ENCODE measurements at places on chromosomes 7 and 10. TPM values are rescaled to one million over a fixed set of nuclear protein-coding genes. Genes with fewer than 3 reads are reported as not detected.
A peak's percentile ranks its signal among the peaks of the same experiment; 100 is the strongest.

SOSTDC1 gene
- 25.1 TPM for polyA plus RNA-seq

GRCh38 chr10:77359287-77359691, 278.3 kb downstream of the KCNMA1 start:
- no peak for DNase-seq

FKBP6 gene
- 0.46 TPM for polyA plus RNA-seq

- no peak for DNase-seq
Measured at GRCh38 chr10:13589316-13589715, 2.6 kb downstream of the PRPF18 start.

DNA sequence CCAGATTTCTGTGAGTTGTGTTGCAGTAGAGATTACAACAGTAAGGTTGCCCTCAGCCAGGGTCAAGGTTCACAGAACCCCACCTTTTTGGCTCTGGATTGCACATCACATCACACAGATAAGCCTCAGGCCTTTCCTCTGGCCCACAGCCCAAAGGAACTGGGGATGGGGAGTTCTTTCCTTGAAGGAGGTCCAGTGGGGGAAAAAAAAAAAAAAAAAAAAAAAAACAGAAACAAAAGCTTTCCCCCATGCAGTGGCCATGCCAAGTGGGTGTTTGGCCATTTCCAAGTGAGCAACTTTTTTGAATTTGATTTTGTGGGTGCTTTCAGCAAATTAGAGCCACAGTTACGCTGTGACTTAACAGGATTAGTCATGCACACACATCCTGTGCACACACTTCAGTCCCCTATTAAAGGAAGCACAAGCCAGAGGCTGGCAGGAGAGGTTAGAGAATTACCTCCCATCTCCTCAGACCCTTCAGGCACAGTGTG, 79.3 kb upstream of the NANOS1 start:
- no peak for DNase-seq

- DNase-seq: no peak
Measured at GRCh38 chr7:44386139-44386913, 60.9 kb upstream of the CAMK2B start.

GRCh38 chr7:139321071-139321745, 19.9 kb upstream of the FMC1 start:
- DNase-seq: no peak

DNA sequence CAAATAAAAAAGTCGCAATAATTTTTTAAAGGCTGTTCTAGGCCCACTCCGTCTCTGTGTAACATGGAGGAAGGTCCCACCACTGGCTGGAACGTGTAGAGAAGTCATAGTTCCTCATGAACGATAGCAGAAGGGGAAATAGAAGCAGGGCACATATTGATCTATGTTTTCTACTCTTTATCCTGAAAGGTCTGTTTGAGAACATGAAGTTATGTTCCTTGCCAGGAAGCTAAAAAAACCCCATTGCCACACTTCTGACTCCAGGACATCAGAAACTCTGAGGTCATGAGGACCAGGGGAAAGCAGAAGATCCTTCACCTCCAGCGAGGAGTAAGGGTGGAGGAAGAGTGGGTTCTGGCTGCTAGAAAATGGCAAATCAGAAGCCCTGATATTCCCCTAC, 10.8 kb downstream of the ANKRD22 start:
- no peak for DNase-seq

GRCh38 chr10:23291551-23292334, 52.9 kb downstream of the C10orf67 start:
- DNase-seq: no peak

- no peak for DNase-seq
Measured at GRCh38 chr10:78684947-78685346, 383.8 kb upstream of the ZMIZ1 start.

GRCh38 chr7:128891942-128892269, 18.6 kb downstream of the KCP start:
- DNase-seq: no peak

- DNase-seq: no peak
Measured at GRCh38 chr10:104937567-104937966, 296.5 kb downstream of the SORCS3 start.

DNA sequence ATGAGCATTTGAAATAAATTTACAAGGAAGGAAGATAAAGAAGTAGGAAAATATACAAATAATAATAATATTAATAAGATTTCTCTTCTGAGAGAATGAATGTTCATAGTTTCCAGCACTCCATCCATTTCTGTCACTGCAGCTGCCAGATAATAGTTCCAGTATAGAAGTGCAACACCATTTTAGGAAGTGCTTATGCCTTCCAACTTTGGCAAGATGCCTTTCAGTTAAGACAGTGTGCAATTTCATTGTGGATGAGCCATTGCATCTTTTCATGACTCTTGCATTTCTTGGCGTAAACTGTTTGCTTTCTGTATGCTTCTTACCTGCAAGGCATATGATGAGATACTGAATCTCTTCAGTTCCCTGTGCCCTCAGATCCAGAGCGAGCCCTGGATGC, 185.0 kb downstream of the PDE1C start:
- no peak for DNase-seq

DNA sequence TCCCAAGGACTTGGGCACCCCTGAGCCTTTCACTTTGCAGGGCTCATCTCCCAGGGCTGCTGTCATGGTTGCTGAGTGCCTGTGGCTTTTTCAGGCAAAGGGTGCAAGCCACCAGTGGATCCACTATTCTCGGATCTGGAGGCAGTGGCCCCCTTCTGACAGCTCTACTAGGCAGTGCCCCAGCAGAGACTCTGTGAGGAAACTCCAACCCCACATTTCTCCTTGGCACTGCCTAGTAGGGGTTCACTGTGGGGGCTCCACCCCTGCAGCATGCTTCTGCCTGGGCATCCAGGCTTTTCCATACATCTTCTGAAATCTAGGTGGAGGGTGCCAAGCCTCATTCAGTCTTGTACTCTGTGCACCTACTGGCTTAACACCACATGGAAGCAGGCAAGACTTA, 675.0 kb upstream of the MBL2 start:
- DNase-seq: no peak

GRCh38 chr7:99806839-99807478, 20.9 kb upstream of the CYP3A43 start:
- no peak for DNase-seq

DNA sequence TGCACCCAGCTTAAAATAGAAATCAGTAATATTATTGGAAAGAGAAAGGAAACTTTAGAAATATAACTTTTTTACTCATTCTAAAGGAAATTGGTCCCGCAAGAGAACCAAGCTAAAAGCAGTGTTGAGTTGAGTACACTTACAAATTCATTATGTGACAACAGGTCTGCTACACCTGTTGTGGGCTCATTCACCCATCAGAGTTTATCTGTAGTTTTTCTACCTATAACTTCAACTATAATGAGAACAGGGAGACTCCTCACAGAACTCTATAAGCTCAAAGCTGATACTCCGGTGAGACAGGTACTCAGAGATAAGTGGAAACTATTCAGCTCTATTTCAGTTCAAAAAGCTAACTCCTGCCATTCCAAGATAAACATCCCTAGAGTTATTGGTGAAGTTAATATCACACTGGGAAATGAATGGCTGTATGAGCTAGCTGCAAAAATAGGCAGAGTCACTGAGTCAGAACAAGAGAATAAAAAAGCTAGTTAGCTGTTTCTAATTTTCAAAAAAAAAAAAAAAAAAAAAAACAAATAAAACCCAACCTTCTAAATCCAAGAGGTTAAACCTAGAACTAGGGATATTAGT, 121.3 kb downstream of the PPP1R3A start:
- DNase-seq: no peak

DNA sequence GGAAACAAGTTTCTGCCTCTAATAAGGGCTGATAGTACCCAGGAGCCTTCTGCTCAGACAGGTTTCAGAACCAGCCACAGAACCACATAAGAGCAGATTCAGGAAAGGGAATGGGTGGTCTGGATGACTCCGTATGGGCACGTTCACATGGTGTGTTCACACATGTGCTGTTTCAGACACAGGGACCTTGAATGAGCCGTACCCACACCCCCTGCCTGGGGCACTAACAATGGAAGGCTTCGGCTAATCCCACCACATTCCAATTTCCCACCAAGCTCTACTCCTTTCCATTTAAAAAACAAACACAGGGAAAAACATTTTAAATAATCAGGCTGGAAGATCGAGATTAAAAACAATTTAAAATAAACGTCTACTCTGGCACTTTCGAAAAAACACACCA, 217.3 kb downstream of the GRID1 start:
- DNase-seq: no peak

AKR1C8 gene
- polyA plus RNA-seq: not detected

ALDH18A1 gene
- 60.6 TPM for polyA plus RNA-seq

PRPS1L1 gene
- not detected for polyA plus RNA-seq

GRCh38 chr7:25389489-25390106, 161.3 kb upstream of the NPVF start:
- DNase-seq: peak; percentile 51

GRCh38 chr7:95045236-95045923, 138.0 kb downstream of the PPP1R9A start:
- no peak for DNase-seq

DNA sequence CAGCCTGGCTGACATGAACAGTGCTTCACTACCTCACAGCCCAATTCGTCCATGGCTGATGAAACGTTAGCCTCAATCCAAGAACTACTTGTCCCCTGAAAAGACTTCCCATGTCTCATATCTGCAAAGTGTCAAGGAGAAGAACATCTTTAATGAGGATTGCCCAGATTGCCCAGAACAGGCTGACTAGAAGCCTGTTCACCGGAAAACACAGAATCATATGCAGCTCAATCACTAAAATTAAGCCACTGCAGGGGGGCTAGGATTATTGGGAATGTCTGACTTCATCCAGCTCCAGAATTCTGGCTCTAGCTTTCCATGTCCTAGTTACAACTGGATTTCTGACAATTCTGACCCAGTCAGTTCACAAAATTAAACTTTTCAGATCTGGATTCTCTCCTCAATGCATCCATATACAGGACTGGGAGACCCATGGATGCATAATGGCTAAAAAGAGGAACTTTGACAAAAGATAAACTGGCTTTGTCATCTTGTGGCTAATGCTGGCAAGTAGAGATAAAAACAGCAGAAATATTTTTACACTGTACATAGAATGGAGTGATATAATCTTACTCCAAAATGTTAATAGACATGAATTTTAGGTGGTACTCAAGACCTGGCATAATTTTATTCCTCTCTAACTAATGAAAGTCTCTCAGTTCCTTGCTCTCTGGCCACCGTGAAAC, 467.0 kb upstream of the POT1 start:
- no peak for DNase-seq

DNA sequence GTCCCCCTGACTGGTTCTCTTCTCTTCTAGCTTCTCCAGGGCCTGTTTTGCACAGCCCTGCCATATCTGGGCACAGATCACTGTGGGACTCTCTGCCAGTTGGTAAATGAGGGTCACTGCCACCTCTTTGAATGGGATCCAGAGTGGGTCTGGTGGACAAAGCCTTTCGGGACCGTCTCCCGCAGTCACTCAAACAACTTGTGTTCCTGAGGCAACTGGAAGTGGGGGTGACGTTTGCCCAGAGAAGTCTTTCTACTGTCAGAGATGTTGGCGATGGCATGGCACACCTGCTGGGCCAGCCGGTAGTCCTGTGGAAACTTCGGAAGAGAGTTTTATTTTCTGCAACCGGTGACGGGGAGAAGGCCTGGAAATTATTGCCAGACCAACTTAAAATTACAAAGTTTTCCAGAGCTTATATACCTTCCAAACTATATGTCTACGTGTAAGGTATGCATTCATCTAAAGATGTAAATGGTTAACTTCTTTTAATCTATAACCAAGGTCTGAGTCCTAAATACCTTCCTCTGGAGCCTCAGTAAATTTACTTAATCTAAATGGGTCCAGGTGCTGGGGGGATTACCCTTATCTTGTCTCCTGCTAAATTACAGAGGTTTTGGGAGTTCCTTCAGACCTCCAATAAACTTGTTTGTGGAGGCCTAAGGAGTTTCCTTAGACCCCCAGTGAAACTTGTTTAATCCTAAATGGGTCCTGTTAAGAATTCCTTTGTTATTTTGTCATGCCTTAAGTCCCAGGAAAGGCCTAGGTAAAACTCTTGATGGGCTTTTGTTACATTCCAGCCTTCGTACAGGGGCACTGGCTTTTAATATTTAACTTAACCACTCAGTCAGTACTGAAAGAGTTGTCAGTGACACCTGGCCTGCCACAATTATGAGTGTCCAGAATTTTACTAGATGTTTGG, 94.0 kb downstream of the NPSR1 start:
- DNase-seq: no peak

MPP7 gene
- 8.7 TPM for polyA plus RNA-seq

DNA sequence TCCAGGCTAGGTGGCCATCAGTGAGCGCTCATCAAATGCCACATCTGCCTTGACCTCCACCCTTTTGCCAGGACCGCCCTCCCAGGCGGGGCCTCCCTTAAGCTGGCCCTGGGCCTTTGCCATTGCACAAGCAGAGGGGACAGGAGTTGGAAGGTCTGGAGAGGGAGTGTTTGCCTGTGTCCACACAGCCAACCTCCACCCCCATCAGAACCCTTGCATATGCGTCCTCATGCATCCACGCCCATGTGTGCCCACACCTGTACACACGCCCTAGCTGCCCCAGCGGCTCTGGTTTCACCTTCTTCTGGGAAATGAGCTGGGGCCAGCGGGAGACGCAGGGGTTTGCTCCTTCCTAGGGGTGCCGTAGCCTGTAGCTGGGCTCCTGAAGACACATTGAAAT, 64.0 kb downstream of the NEURL1 start:
- DNase-seq: no peak

GRCh38 chr10:128203028-128203427, 76.8 kb upstream of the MKI67 start:
- DNase-seq: no peak

PDLIM1 gene
- polyA plus RNA-seq: 92.0 TPM

IGF2BP3 gene
- 69.8 TPM for polyA plus RNA-seq

GRCh38 chr10:77333610-77334340, 303.8 kb downstream of the KCNMA1 start:
- no peak for DNase-seq

DNA sequence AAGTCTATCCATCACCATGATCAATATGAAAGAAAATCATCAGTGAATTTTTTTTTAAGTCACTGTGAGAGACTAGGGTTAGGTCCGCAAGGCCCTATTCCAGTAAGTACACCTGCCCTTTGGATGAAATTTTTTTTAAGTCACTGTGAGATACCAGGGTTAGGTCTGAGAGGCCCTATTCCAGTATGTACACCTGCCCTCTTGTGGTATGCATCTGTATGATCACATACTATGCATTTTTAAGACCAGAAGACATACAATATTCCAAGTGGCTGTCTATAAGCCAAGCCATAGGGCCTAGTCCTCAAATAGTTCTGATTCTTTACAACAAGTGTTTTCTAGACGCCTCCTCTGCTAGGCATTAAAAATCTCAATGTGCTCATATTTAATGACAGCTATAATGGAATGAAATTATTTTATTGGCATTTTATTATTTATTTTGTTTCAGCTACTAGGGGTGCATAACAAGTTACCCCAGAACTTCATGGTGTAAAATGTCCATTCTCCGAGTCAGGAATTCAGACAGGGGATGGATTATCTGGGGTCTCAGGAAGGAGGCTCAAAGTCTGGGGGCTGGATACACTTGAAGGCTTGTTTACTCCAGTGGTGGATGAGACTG, 53.1 kb downstream of the TEX36 start:
- peak; percentile 15 for DNase-seq

DNA sequence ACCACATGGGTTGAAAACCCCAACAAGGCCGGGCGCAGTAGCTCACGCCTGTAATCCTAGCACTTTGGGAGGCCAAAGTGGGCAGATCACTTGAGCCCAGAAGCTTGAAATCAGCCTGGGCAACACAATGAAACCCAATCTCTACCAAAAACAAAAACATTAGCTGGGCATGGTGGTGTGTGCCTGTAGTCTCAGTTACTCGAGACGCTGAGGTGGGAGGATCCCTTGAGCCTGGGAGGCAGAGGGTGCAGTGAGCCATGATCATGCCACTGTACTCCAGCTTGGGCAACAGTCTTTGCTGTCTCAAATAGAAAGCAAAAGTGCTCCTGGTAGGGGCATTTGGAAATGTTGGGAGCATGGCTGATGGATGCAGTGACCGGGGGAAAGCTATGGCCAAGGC, 209.6 kb upstream of the PLXNA4 start:
- DNase-seq: no peak
